ENCODE measurements at places on chromosomes 4 and X. TPM values are rescaled to one million over a fixed set of nuclear protein-coding genes. Genes with fewer than 3 reads are reported as not detected.

GTPBP6 gene
- 11.6 TPM for total RNA-seq

SEPTIN6 gene
- total RNA-seq = 45.1 TPM

POU3F4 gene
- total RNA-seq = 6.8 TPM

ODAPH gene
- not detected for total RNA-seq

ATP1B4 gene
- not detected for total RNA-seq

PHKA1 gene
- total RNA-seq = 2.8 TPM

CXCL11 gene
- not detected for total RNA-seq

MCF2 gene
- total RNA-seq = 7.5 TPM

DCAF8L2 gene
- not detected for total RNA-seq

SHOX gene
- 0.18 TPM for total RNA-seq

IGFBP7 gene
- total RNA-seq = 26.9 TPM

ERVMER34-1 gene
- 0.82 TPM for total RNA-seq

ADAM29 gene
- total RNA-seq = 0.91 TPM

HS3ST1 gene
- 2.4 TPM for total RNA-seq

CYP4V2 gene
- total RNA-seq = 19.0 TPM

MAGEA11 gene
- not detected for total RNA-seq

ZNF518B gene
- 70.1 TPM for total RNA-seq

ETDB gene
- total RNA-seq = not detected

GYG2 gene
- 11.1 TPM for total RNA-seq

SCML2 gene
- 8.7 TPM for total RNA-seq

PCDH7 gene
- 92.5 TPM for total RNA-seq

PAK3 gene
- 63.2 TPM for total RNA-seq

FAM9B gene
- total RNA-seq = not detected

NUP62CL gene
- 7.8 TPM for total RNA-seq

KIAA1210 gene
- total RNA-seq = 0.36 TPM

SOX3 gene
- total RNA-seq = 1.5 TPM

SCRG1 gene
- total RNA-seq = 2.4 TPM

GPRASP3 gene
- 33.4 TPM for total RNA-seq

PRR32 gene
- not detected for total RNA-seq

SPATA18 gene
- total RNA-seq = 2.1 TPM

KLF8 gene
- 18.4 TPM for total RNA-seq

LUZP4 gene
- total RNA-seq = not detected

AKAP4 gene
- not detected for total RNA-seq

All from cerebellum (tissue), 4 donors.